Activated T-cell treated with anti-CD3 and anti-CD28 coated beads for 4 hours (primary cell): ENCODE measurements at places on chromosomes 7 and 10.

GRCh38 chr7:88396948-88397322 lies 90.2 kb upstream of the STEAP4 start:
- no peak for DNase-seq

- no peak for DNase-seq
Measured at GRCh38 chr10:112526139-112526538, 79.1 kb downstream of the VTI1A start.

DNA sequence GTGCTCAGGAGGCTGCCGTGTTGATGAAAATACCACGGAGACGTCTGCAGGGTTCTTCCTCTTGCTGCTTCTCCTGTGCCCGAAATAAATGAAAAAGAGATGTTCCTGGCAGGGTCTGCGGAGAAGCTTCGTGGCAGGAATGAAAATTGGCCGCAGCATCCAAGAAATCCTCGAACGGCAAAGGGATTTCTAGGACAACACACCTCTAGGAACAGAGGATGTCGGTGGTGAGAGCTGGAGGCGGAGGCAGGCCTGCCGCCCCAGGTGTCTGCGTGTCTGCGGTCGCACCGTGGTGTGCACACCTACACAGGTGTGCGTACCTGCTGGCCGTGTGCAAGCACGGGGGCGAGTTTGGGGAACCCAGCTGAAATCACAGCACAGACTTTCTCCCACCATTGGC lies 43.4 kb downstream of the TMEM130 start:
- no peak for DNase-seq

DNA sequence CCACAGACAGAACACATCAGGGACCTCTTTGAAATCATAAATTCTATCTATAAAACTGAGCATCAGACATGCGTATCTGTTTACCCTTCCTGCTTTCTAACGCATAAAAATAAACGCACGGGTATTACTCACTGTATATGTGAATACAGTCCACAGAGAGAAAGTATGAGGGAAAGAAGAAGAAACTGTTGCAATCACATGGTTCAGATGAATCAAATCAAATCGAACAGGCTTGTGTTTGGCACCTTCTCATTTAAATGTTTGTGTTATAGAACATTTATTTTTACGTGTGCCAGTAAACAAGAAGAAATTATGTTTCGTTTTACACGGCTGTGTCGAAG lies 322.0 kb downstream of the FRMD4A start:
- no peak for DNase-seq

- peak; percentile 32 for DNase-seq
Measured at GRCh38 chr10:62637249-62638061, 167.1 kb upstream of the ADO start.

GRCh38 chr7:141738592-141739013 lies 445 bp downstream of the SSBP1 start:
- DNase-seq: no peak

DNA sequence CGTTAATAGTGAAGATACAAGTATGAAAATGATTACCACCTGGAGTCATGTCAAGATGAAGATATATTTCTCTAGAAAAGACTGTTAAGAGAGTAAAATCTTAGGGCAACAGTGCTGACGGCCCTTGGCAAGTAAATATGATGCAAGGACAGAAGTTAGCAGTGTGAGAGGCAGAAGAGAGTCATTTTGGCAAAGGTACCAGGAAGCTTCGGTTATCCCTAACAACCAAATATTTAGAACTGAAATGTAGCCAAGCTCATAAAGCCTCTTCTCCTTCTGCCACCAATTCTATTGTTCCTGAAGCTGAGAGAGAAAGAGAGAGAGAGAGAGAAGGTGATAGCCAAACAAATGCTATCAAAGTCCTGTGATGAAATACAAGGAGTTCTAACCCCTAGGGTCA lies 109.6 kb downstream of the MACC1 start:
- DNase-seq: no peak

- DNase-seq: no peak
Measured at GRCh38 chr7:55537458-55537990, 34.8 kb downstream of the VOPP1 start.

DNA sequence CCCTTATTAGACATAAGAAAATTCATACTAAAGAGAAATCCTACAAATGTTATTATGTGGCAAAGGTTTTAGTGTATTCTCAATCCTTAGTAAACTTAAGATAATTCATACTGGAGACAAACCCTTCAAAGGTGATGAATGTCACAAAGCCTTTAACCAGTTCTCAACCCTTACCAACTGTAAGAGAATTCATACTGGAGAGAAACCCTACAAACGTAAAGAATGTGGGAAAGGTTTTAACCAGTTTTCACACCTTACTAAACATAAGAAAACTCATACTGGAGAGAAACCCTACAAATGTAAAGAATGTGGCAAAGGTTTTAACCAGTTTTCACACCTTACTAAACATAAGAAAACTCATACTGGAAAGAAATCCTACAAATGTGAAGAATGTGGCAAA lies 93.2 kb downstream of the ZNF680 start:
- no peak for DNase-seq

DNA sequence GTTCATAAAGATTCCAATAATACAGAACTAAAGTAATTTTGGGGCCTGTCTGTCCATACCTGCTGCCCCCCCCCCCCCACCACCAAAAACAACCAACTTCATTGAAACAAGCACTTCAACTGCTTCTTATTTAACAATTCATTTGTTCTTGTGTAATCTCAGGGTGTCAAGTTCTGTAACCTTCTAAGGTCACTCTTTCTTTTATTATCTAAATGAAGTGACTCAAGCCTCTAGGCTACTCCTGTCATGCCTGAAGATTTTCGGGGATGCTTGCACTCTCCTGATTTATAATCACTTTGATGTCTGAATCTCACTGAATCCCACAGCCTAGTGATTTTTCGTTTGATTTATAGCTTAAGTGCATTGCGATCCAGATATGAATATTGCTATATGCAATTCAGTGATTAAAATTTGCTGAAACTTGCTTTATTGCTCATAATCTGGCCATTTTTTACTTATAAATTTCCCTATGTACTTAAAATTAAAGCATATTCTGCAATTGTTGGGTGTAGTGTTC lies 27.2 kb downstream of the GARIN1A start:
- no peak for DNase-seq

GRCh38 chr10:48277093-48277492 lies 2.6 kb upstream of the FRMPD2 start:
- no peak for DNase-seq
